ENCODE measurements at places on chromosomes 16 and 17.

GRCh38 chr16:8867932-8868415, 832 bp downstream of the CARHSP1 start:
- no peak for DNase-seq

DNA sequence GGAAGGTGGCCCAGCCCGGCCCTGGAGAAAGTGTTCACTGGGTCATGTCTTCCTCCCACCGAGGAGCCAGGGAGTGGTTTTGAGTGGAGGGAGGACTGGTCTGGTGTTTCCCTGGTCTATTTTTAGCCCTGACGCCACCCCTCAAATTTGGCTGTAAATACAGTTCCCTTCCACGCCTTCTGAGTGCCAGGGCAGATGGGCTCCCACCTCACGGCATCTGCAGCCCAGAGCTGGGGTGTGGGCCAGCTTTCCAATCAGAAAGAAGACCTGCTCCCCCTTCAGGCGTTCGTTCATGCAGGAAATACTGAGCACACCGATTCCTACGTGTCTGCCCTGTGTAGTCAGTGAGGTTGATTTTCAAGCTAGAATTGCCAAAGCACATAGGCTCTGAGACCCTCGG, 53.7 kb downstream of the SNX20 start:
- DNase-seq, result no peak

DNA sequence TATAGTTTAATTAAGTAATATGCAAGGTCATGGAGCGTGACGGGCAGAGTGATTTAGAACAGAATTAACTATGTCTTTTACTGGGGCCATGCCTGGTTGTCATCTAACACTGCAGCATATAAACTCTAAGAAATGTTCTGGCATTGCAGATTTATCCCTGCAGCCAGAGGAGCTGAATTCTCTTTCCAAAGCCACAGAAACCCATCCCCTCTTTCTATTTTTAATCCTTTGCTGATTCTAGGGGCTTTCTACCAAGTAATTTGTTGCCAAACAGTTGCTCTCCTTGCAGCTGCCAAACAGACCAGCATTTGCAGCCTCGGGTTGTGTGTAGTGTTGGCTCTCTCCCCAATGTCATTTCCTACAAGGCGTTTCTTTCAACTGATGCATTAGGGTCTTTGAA, 243.2 kb upstream of the MON1B start:
- DNase-seq, result no peak

GRCh38 chr17:882827-883585, 96.6 kb downstream of the NXN start:
- DNase-seq, result no peak

DNA sequence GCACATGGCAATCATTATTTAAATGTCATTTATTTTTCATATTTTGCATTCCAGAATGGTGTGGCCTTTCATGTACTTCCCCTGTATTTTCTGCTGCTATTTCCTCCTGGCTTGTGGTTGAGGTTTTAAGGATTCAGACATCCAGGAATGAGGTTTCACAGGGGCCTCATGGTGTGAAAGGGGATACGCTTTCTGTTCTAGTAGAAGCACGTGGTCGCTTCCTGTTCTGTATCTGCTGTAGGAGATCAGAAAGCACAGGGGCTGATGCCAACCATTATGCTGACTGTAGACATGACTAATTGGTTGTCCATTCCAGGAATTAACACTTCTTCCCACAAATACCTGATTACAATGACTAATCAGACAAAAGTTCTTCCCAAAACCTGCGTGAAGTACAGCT, 405.9 kb downstream of the SHISA9 start:
- DNase-seq, result no peak

DNA sequence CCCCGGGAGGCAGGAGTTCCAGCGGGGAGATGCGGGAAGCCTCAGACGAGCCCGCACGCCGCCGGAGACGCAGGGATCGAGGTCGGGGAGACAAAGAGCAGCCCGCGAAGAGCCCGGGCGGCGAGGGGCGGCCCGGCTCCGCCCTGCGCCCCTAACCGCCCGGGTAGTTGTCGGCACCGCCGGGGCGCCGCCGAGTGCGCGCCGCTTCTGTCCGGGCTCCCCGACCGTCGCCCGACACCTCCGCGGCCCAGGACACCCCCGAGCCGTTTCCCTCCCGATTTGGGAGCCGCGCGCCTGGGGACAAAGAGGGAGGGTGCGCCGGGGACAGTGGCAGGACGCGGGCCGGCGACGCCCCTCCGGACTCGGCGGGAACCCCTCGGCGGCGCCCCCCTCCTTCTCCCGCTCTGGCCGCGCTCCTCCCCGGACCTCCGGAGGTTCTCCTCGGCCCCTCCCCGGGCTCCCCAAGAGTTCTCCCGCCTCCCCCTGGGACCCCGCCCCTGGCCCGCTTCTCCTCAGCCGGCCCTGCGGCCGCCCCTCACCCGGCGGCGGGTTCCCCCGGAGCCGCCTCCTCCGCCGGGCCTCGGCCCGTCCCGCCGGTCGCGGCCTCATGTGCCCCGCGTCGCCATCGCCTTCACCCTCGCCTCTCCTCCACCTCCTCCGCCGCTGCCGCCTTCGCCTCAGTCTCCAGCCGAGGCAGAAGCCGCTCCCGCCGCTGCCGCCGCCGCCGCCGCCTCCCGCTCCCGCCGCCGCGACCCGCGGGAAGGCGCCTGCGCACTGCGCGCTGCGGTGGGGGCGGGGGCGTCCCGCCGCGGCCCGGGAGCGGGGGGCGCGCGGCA, at the start of gene GJC1:
GJC1 (minus strand) TSS at position 765 of the 836 bp plus-strand sequence. CDS start 24,470 bp downstream, outside the sequence.
- DNase-seq, result peak; percentile 44

DNA sequence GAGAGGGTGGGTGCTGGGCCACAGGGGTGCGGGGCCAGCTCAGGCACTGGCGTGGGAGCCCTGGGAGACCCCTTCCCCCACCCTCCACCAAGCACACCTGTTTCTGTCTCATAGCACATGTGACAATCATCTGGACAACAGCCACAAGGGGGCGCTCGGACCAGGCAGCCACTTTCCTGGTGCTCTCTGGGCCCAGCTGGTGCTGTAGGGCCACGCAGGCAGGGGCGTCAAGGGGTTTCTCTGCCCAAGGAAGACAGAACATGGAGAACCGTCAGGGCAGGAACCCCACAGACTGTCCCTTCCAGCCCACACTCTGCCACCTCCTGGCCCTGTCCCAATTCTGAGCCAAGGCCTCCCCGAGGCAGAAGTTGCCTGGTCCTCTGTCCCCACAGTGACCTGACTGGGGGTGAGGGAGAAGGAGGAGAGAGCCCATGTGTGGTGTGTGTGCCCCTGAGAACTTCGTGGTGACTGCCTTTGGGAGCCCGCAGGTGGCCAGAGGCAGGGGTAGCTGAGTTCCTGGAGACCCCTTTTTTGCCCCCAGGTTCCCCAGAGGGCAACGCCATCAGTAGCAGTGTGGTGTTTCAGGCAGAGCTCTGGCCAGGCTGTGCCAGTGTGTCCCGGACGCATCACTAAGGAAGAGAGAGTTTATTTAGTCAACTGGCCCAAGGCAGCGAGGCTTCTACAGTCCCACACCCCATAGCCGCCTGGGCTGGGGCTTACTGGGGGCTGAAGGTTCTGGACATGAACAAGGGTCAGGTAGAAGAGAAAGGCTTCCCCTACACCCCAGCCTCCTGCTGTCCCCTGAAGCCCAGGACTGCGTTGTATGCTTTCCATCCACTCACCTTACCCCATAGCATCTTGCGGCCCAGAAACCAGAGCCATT, 3.1 kb upstream of the SETD6 start:
- no peak for DNase-seq

GRCh38 chr17:45363498-45363897, 46.7 kb upstream of the MAP3K14 start:
- no peak for DNase-seq

DNA sequence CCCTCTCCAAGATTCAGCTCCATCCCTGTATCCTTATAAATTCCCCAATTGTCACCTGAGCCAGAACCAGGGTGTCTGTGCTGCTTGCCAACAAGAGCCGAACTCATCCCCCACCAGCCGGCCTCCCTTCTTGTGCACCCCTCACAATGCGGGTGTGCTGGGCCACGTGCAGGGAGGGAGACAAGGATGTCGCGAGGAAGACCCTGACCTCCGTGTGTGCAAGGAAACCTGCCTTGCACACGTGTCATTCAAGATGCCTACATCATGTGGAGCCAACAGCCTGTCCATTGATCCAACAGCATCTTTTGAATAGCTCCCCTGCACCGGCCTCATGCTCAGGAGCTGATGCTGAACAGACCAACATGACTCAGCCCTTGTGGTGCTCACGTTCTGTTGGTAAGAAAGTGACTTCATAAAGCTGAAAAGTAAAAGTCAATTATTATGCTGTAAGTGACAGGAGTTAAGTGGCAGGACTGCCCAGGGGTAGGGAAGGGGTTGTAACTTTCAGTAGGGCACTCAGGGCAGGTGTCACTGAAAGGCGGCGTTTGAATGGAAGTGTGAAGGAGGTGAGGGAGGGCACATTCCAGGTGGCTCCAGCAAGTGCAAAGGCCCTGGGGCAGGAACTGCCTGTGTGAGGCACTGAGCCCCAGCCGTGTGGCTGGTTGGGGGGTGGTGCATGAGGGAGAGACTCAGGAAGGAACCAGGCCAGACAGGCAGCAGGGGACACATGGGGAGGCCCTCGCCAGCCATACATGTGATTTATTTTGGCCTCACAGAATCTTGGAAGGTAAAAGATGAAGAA, 302.2 kb downstream of the FOXL1 start:
- no peak for DNase-seq

- DNase-seq, result no peak
These were observed 43.9 kb downstream of the AATF start for GRCh38 chr17:36992701-36993100.

GRCh38 chr16:4859900-4860255, 12.6 kb downstream of the UBN1 start:
- no peak for DNase-seq

- DNase-seq, result peak; percentile 69
These were observed at the start of gene RNF112 for GRCh38 chr17:19410875-19411620. RNF112 (plus strand) TSS chr17:19411232; CDS start chr17:19411409, 177 bp downstream.

- DNase-seq, result no peak
These were observed 205.8 kb downstream of the MSI2 start for GRCh38 chr17:57462007-57462579.

DNA sequence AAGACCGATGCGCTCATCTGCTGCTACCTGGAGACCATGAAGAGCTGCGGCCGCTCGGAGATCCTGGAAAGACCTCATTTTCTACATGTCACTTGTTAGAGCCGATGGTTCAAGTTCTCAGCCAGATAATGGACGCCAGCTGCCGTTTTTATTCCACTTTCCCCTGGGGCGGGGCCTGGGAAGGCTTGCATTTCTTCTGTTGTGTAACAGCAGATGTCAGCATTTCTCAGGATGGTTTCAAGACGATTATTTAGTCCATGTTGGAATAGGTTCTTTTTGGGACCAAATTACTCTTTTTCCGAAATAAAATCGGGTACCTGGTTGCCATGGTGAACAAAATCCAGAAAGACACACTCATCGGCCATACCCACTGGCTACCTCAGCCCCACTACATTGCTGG, 1418.3 kb downstream of the CDH11 start:
- DNase-seq, result no peak

DNA sequence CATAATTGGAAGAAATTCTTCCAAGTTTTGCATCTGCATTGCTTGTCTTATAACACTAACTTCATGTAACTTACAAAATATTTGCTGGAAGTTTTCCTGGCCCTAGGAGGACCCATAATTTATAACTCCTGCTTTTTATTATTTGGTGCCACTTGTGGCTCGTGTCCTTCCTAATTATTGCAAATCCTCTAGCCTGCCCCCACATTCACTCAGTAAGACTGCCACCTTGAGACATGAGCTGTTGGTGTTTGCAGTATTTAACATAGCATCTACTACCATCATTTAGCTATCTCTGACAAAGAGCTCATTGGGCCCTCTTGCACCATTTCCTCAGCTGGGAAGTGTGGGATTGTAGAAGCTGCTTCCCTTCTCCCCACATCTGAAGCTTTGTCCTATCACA, 49.5 kb downstream of the FTO start:
- DNase-seq, result no peak

GRCh38 chr17:2926019-2926650, 129.9 kb downstream of the RAP1GAP2 start:
- no peak for DNase-seq

DNA sequence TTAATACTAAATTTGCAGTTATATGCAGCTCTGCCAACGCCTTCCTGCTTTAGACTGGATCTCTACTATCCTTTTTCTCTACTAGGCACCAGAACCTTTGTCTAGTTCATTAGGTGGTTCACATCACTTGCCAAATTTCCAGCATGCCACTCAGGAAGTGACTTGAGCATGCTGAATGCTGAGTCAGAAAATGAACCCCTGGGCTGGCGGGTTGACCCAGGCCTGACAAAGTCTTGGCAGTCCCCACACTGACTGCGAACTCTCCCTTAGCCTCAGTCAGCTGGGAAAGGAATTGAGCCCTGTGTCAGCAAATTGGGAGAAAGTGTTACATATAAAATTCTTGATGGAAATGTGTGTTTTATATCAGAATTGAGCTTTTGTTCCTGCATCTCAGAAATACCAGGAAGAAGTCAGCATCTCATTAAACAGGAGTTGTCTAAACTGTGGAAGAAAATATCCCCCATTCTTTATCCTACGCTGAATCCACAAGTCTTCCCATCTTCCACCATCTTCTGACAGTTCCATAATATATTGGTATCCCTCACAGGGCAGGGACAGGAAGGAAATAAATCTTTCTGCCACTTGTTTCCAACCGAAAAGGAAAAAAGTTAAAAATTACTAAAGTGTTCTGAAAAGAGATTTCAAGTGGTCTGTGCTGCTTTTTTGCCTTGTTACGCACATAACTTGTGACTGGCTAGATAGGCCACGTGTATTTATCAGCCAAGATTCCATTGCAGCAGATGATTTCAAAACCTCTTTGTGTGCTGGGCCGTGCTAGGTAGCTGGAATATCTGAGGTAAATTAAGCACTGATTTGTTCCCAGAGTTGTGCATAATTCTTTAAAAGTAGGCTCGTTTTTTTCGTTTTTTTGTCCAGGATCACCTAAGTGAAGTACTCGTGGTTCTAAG, 16.7 kb upstream of the SLC12A3 start:
- DNase-seq, result no peak

DNA sequence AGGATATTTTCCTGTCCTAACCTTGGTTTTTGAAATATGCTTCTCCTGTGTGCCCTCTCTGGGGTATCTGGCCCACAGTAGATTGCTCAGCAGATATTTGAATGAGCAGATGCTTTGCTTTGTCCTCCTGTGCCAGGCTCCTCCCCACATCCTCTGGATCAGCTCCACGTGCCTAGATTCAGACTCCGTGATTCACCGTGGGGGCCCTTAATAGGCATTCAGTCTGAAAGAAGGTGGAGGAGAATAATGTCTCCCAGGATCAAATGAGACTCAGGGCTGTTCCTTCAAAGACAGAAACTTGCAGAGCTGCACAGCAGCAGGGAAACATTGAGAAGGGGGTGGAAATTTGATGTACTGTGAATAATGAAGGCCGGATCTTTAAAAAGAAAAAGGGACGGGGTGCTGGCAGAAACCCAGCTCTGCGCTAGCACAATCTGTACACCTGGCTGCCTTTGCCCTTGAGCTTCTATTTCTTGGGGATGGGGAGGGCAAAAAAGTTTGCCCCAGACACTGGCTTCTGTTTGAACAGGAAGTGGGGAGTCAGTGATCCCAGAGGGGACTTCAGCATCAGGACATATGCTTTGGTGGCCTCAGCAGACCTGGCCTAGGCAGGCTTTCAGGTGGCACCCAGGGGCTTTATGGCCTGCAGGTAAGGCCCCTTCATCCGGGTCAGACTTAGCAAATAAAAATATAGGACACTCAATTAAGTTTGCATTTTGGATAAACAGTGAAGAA, 15.9 kb upstream of the SLC12A3 start:
- no peak for DNase-seq

- DNase-seq, result no peak
These were observed 121.1 kb downstream of the SLC39A11 start for GRCh38 chr17:72971226-72971880.

- DNase-seq, result no peak
These were observed 6.4 kb downstream of the HAS3 start for GRCh38 chr16:69111876-69112230.

- DNase-seq, result no peak
These were observed 23.9 kb downstream of the TTYH2 start for GRCh38 chr17:74237321-74237720.
